ENCODE measurements at places on chromosomes 6 and 20.
A peak's percentile ranks its signal among the peaks of the same experiment; 100 is the strongest.

- DNase-seq, result no peak
Observed at GRCh38 chr6:12371641-12372146, 81.5 kb downstream of the EDN1 start.

- DNase-seq, result no peak
Observed at GRCh38 chr6:106223300-106223930, 102.1 kb downstream of the ATG5 start.

DNA sequence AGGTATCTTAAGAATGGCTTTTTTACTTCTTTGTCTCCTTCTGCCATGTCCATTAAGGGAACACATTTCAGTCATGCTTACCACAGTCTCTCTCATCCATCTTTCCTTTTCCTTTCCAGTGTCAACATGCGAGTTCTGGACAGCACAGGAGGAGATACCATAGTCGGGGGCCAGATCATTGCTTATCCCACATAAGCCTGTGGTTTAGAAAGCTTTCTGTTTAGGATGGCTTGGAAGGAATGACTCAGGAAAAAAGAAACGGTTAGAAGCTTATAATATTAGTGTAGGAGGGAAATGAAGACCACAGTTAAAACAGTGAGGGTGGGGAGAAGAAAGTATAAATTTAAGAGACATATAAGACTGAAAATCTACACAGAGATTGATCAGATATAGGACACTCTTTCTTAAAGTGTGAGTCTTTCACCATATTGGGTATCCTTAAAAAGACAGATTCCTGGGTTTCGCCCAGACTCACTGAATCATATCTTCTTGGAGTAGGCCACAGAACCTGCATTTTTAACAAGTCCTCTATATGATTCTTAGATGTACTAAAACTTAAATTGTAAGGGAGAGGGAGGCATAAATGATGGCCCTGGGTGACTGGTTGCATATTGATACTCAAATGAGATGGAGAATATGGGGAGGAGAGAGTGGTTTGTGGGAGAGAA is 36.1 kb downstream of the DSE start:
- no peak for DNase-seq

- DNase-seq, result no peak
Observed at GRCh38 chr20:55437798-55438415, 567.4 kb downstream of the CBLN4 start.

GRCh38 chr6:80174900-80175572 is 68.6 kb downstream of the BCKDHB start:
- DNase-seq, result no peak

- no peak for DNase-seq
Observed at GRCh38 chr6:86423571-86423970, 513.8 kb upstream of the HTR1E start.

DNA sequence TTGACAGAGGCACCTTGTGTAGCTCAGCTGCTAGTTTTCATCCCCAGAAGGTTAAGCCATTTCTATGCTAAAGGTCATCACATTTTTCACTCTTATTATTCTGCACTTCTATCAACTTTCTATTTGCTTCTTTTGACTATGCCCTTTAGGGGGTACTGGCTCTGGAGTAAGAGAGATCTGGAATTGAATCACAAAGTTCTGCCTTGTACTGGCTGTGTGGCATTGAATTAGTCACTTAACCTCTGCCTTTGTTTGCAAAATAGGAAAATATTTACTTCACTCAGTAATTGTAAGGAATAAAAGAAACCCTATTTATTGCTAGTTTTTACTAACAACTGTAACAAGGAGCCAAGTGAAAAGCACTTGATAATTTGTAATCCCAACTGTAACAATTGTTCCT is 56.8 kb upstream of the MTRF1L start:
- DNase-seq, result no peak

GRCh38 chr20:59121714-59122565 is 41.7 kb upstream of the ZNF831 start:
- no peak for DNase-seq

DNA sequence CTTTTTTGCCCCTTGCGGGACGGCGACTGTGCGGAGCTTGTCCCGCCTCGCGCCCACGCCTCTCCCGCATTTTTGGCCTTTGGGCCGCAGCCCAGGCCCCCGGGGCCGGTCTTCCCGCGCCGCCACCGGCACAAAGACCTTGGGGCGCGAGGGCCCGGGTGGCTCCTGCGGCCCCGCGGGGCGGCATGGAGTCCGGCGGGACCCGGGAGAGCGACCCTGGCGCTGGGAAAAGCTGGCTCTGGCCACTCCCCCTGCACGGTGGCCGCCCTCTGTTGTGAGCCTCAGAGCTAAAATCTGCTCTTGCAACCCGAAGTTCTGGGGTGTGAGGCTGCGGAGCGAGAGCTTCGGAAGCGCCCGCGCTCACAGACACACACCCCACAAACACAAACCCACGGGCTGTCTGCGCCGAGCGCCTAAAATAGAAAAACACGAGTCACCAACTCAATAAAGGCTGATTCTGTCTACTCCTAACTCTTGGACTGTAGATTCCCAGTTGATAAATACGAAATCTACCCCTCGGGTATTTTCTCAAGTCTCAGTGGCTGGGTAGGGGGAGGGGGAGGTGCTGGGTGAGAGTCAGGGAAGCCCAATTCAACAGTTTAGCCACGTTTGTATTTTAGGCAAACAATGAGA is 496 bp upstream of the BEND3 start:
- DNase-seq, result peak; percentile 38

DNA sequence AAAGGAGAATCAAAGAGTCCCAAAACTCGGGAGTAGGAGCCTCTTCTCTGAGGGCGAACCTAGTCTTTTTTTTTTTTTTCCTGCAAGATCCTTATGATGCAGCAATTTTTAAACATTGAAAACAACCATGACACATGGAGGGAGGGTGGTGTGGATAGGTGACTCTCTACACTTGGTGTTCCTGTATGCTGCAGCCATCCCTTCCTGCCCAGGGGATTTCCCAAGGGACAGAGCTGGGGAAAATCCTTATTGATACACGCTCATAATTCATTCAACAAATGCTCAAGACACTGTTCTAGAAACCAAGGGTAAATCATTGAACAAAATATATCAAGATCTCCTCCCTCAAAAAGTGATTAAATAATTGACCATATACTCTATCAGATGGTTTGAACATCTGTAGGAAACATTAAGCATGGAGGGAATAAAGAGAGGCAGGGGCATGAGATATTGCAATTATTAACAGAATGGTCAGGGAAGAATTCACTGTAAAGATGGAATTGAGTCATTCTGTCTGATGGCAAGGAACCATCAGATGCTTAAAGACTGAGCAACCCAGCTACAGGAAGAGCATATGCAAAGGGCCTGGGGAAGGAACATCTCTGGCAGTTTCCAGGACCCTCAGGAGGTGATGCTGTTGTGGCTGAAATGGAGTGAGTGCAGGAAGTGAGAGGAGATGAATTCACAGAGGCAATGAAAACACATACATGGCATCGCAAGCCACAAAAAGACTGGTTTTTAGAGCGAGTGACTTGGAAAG is 13.4 kb upstream of the BTN3A3 start:
- no peak for DNase-seq

DNA sequence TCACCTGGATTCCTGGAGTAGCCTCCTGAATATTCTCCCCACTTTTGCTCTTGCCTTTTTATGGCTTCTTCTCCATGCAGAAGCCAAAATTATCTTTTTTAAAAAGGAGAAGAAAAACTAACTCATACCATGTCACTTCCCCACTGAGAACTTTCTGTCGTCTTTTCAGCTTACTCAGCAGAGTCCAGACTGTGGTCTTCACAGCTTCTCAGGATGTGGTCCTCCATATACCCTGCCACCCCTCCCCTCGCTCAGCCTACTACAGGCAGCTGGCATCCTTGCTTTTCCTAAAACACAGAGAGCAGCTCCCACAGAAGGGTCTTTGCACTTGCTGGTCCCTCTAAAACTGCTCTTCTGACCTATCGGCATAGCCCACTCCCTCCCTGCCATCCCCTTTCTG is 89.4 kb upstream of the ISM1 start:
- DNase-seq, result no peak

- DNase-seq, result no peak
Observed at GRCh38 chr20:32466739-32467505, 108.8 kb downstream of the ASXL1 start.

GRCh38 chr6:145904868-145905267 is 59.3 kb downstream of the SHPRH start:
- DNase-seq, result no peak

DNA sequence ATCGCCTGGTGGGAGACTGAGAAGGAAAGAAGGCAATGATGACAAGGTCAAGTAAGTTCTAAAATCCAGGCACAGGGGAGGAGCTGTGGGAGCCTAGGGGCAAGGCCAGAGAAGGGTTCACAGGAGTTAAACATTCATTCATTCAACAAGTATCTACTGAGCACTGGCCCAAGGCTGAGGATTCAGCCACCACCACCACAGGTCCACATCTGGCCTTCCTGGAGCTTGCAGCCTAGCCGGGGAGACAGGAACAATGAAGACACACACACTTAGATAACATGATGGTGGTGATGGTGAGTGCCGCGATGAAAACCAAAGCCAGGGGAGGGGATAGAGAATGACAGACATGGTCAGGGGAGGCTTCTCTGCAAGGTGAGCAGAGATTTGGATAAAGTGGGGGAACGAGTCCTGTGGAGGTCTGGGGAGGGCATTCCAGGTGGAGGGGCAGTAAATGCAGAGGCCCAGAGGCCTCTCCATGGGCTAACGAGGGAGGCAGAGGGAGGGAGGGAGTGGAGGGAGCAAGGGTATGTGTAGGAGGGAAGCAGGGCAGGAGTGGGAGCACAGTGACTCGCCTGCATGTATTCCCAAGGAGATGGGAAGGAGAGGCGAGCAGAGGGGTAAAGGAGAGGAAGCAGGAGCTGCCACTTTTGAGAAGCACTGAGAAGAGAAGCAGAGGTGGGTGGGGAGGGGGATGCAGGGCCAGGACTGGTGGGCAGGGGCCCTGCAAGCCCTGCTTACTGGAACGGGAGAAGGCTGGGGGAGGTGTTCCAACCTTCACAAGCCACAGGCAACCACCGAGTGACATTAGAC is 10.5 kb upstream of the RSPO4 start:
- no peak for DNase-seq

GRCh38 chr6:93703431-93703830 is 284.1 kb upstream of the EPHA7 start:
- DNase-seq, result no peak

DNA sequence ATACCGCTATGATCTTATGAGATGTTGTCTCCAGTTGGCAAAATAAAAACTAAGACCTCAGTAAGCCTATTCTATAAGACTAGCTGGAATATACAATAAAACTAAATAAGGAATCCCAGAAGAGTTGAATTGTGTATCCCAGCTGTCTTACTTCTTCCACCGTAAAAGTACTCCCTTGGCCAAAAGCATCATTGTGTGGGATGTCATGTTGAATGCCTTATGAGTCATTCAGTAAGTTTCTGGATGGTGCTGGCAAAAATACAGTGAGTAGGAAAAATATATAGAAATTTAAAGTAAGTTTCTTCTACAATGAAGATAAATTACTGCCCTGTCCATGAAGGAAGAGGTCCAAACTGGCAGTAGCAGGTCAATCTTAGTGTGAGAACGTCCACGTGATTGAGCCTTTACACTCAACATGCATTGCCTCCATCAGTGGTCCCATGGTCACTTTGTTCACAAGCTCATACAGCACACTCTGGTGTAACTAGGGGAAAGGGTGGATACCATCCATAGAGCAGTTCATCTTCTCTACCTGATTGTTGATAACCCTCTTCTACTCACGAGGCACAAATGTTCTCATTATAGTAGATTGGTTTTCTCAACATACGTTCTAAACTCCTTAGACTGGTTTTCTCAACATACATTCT is 13.7 kb upstream of the ZNF318 start:
- no peak for DNase-seq

DNA sequence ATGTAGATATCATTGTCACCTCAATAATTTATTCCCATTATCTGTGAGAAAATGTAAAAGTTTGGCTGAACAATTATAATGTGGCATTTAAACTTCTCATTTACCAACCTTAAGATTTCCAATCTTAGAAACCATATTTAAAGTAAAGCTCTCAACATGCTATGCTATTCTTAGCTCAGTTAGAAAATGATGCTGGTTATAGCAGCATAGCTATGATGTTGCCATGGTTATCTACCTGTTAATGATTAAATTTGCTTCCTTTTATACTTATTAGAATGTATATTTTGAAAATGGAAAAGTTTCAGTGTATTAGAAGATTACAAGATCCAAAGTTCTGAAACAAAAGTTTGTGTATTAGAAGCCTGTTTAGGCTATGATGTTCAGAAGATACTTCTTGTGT is 110.1 kb downstream of the GPR63 start:
- DNase-seq, result no peak

DNA sequence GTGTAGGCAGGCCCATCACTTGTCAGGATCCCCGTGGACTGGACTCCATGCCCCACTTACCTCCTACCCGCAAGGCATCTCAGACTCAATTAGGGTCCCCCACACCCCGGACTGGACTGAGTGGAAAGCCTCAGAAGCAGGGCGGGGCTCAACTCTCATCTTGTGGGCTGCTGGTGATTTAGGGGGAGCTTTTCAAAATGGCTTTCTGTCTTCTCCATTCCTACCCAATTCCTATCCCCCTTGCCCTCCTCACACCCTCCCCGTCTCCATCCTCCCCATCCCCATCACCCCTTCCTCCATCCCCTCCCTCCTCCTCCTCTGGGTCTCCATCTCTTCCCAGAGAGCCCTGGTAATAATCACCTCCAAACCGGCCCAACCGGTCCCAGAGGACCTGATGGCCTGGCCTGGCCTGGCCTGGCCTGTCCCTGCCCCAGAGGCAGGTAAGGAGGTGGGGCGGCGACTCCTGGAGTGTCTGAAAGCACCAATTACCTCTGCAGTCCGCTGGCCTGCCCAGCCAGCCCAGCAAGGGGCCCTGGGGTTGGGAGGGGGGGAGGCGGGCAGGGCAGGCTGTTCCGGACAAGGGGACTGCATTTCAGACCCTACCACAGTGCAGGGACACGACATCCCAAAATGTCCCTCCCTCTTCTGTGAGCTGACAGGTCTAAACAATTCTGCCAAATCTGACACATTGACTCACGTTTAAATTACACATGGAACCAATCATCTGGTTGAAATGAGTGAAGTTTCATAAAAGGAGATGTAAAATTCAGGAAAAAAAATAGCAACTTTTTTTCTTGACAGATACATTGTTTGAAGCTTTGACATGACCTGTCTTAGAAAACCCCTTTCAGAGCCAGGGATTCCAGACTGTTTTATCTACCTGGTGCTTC is 24.8 kb downstream of the MAFB start:
- no peak for DNase-seq

DNA sequence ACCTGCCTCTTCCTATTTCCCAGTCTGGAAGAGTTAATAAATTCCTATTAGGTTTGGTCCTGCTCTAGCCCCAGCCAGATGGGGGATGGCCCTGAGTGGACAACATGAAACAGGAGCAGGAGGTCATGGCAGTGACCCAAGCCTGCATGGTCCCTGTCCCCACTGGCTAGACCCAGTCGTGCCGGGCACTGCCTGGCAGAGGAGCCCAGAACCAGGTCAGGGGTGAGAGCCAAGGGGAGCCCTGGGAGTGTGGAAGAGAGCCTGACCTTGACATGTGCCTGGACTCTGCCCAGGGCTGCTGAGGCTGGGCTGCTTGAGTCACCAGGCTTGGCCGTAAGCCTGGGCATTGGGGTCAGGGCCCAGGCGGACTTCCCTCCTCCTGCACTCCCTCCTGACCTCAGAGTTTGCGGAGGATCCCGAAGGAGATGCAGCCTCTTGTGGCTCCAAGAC is 3.6 kb downstream of the AVP start:
- no peak for DNase-seq
